NCI-H345 (cell line): ENCODE measurements at places on chromosomes 13 and 19.

DNA sequence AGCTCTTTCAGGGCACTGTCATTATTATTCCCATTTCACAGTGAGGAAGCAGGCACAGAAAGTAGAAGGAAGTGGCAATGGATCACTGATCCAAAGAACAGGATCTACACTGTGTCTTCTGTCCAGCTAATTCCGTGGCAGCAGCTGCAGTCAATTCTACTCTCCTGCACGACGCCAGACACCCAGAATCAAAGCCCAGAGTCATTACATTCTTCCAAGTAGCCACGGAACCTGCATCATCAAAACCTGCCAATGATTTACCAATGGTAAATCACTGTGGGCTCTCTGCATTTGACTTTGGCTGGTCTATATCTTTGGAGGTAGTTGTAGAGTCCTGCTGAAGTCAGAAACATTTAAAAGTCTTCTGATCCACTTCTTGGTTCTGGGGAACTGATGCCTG, 767.7 kb downstream of the LIG4 start:
- no peak for DNase-seq

DNA sequence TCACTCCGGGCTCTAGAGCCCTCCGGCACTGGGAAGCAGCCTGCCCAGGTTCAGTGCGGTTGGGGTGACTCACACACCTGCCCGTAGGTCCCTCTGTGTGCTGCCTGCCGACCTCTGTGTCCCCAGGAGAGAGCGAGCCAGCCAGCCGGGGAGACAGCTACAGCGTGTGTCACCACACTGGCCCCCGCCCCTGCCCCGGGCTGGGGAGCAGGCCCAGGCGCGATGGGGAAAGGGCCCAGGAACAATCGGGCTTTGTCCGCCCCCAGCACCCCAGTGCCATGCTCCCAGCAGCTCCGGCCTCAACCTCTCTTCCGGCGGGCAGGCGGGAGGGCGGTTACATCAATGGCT, at the start of gene KLK6:
TSS of gene KLK6 (minus strand) at position 179 of the 348 bp plus-strand sequence. CDS start 1,487 bp downstream, outside the sequence.
- no peak for DNase-seq

DNA sequence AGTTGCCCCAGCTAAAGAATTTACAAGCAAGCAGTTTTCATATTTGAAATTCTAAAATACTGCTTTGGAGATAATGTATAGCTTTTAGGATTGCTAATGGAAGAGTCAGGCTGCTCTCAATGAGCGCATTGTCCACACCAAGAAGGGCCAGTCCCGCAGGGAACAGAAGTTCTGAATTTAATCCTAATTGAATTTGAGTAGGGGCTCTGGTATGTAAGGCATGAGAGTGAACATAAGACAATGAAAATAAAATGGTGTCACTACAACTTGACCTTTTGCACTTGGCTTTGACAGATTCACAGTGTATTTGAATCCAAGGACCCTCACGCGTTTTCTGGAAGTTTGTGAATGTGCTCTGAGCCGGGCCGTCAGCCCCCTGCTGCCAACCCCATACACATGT, 32.6 kb downstream of the RAB20 start:
- no peak for DNase-seq

GRCh38 chr13:36382030-36382429, 35.8 kb upstream of the SPART start:
- no peak for DNase-seq

DNA sequence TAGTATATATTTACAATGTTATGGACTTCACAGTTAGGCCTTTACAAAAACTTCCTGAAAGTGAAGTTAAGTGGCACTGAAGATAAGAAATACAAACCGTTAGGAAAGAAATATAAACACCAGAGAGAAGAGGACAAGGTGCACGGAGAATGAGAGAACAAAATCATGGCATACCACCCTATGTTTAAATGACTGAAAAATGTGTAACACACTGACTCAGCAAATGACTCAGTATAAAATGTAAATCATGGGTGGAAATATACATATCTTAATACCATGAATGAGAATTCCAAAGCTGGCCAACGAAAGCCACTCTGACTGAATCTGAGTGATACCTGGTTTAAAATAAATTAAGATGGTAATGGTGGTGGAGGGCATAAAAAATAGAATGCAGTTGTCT, 260.8 kb downstream of the DNAJC15 start:
- DNase-seq, result no peak

DNA sequence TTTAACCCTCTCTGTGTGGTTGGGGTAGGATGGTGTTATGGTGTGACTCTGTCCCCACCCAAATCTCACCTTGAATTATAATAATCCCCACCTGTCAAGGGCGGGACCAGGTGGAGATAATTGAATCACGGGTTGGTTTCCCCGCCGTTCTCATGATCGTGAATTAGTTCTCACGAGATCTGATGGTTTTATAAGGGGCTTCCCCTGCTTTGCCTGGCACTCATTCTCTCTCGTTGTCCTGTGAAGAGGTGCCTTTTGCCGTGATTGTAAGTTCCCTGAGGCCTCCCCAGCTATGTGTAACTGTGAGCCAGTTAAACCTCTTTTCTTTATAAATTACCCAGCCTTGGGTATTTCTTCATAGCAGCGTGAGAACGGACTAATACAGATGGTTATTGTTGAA, 68.8 kb downstream of the ARHGEF7 start:
- DNase-seq, result no peak

GRCh38 chr19:12647047-12647446, 19.5 kb downstream of the MAN2B1 start:
- DNase-seq, result no peak

DNA sequence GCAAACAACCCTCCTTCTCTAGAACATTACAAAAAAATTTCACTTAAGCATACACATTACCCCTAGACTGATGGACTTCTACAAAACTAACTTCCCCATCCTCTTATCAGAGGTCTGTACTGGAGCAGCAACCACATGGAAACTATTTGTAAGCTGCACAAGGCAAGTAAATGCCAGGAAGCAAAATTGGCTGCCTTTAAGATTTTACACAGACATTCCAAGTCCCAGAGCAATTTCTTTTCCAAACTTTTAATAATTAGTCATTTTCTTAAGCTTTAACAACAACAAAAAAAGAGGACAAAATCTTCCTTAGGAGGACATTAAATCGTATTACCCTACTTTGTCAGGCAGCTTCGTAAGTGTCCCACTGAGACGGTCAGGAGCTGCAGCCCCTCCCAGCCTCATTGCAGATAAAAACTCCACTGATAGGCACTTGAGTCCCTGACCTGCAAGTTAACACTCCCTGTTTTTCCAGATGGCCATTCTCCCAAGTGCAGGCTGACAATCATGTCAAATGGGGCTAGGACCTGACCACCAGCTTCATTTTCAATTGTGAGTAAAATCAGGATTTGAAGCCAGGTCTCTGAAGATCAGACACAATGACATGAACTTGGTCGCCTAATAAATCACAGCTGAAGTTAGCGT, 680.1 kb downstream of the DIAPH3 start:
- no peak for DNase-seq
